Activated CD8-positive, alpha-beta memory T cell treated with anti-CD3 and anti-CD28 coated beads for 4 hours (primary cell): ENCODE measurements at places on chromosomes 4 and X.

DNA sequence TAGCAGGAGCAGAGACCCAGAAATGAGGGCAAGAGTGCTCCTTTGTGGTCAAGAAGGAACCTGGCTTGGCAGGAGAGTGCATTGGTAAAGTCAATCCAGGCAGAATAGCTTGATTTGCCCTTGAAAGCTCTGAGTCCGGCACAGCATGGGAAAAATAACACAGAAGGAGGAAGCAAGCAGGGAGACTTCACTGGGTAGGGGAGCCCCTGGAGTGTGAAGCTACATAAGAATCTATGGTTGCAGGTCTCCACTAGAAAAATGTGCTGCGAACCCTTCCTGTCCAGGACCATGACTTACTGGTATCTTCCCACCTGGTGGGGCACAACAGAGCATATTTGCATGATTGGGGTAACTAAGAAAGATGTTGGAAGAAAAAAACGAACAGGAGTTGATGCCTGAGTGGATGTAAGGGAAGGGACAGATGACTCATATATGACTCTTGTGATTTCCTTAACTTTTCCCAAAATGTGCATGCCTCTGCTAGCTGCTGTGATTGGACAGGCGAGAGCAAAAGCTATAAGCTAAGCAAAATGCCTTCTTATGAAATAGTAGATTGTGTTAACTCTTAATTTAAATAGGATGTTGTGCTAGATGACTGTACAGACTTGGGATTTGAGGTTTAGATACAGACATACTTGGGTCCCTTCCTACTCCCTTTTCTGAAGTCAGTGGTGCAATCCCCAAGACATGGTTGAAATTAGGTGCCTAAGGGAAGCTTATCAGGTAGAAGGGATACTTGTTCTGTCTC is 3.3 kb downstream of the IL13RA1 start:
- no peak for DNase-seq

GRCh38 chrX:63765712-63766111 is 19.3 kb downstream of the ARHGEF9 start:
- no peak for DNase-seq

- DNase-seq = no peak
Observed at GRCh38 chrX:82127228-82128123, 925.6 kb downstream of the SH3BGRL start.

- no peak for DNase-seq
Observed at GRCh38 chrX:139724626-139725025, 16.7 kb upstream of the MCF2 start.

DNA sequence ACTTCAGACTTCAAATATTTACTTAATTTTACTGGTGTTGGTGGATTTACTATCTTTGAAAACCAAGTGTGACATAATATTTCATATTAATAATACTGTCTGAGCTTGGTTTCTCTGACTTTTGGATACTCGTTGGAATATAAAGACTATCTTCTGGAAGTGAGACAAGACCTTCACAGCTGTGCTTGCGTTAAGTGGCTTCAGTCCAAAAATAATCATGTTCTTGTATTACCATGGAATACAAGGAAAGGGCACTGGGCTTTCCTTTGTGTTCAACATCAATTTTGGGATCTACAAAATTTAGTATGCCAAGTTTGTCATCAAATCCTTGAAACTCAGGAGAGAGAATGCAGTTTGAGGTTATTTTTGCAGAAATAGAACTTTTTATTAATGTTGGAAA is 712.4 kb upstream of the LCORL start:
- DNase-seq = no peak

- DNase-seq = no peak
Observed at GRCh38 chr4:111556851-111557250, 588.4 kb upstream of the FAM241A start.

DNA sequence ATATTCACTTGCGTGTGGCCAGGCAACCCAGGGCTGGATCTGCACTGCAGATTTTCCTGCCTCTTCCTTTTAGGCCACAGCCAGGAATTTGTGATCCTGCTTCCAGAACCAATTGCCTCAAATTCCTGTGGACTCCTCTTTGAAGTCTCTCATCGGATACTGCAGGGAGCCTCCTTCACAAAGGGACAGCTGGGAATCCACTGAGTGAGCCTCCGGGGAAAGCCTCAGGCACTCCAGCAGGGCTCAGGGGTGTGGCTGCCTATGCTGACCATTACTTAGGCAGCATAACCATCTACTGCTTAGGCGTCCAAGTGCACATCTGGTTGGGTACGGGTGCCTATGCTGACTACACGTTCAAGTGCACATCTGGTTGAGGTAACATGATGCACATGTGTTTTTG is 321.5 kb downstream of the NLGN4X start:
- no peak for DNase-seq

GRCh38 chr4:2186133-2186864 is 55.6 kb downstream of the HAUS3 start:
- no peak for DNase-seq

DNA sequence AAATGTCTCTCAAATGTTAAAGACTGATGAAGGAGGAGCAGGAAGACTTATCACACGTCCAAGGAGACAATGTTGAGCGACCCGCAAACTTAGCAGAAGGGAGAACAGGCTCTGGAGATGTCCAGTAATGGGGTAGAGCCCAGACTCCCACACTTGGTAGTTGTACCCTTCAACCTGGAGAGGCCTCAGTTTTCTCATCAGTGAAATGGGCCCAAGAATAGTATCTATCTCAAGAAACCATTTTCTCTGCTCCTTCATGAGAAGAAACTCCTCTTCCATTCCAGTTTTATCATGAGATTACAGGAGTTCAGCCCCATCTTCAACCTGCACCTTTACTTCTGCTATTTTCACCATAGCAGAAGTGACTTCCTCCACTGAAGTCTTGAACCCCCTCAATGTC is 169.9 kb downstream of the DHRSX start:
- no peak for DNase-seq

DNA sequence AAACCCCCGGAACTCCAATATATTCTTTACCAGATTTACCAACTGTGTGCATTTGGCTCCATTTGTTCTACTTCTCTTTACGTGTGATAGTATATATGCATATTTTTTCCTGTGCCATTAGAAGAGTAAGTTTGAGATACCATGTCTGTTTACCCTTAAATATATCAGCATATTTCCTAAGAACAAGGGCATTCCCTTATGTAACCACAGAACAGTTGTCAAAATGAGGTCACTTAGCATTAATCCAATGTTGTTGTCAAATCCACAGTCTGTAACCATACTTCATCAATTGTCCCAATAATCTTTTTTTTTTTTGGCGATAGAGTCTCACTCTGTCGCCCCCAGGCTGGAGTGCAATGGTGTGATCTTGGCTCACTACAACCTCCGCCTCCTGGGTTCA is 55.2 kb downstream of the TBC1D14 start:
- no peak for DNase-seq

DNA sequence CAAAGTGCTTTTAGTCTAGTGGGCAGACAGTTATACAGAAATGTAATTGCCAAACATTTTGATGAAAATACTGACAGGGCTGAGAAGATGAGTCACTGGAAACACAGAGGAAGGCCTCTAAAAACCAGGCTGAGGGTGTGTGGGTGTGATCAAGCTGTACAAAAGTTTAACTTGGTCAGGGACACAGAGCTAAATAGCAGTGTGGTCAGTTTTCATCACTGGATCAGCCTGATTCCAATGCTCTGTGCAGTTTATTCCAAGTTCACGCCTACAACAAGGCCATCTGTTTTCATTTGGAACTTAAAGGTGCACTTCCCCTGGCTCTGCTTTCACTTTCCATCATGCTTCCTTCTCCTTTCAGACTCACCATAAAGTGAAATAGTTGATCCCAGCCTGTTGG is 10.6 kb downstream of the CENPVL3 start:
- DNase-seq = no peak

GRCh38 chr4:41696131-41696530 is 52.4 kb downstream of the PHOX2B start:
- DNase-seq = no peak

- DNase-seq = no peak
Observed at GRCh38 chr4:114654592-114654991, 56.0 kb downstream of the UGT8 start.

DNA sequence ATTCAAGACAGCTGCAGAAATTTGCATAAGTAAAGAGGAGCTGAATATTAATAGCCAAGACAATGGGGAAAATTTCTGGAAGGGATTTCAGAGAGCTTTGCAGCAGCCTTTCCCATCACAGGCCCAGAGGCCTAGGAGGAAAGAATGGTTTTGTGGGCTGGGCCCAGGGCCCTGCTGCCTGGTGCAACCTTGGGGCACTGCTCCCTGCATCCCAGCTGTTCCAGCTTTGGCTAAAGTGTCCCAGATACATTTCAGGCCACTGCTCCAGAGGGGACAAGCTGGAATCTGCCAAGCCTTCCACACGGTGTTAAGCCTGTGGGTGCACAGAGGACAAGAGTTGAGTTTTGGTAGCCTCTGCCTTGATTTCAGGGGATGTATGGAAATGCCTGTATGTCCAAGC is 185.6 kb upstream of the SFRP2 start:
- DNase-seq = no peak

DNA sequence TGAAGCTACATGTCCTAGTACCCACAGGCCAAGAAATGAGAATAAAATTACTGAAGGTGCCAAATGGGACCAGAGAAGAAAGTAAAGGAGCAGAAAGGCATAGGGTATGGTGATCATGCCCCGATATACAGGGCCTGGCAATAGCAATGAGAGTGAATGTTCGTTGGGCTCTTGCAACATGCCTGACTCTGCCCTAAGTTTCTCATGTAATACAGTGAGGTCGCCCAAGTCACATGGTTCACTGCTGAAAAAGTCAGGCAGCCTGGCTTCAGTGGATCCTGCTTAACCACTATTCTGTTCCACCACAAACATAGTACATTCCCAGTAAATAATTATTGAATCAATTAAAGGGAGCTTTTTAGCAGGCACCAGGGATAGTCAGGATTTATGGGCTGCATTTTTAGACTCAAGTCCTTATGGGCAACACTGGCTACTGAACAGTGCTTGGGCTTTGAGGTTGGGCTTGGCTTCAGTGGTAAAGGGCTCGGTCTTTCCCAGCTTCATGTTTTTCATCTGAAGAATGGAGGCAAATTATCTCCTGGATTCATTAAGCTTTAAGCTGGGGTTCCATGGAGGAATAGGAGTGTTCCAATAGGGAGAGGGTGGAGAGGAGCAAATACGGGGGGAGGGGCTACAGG is 67.1 kb upstream of the ZNF518B start:
- no peak for DNase-seq

DNA sequence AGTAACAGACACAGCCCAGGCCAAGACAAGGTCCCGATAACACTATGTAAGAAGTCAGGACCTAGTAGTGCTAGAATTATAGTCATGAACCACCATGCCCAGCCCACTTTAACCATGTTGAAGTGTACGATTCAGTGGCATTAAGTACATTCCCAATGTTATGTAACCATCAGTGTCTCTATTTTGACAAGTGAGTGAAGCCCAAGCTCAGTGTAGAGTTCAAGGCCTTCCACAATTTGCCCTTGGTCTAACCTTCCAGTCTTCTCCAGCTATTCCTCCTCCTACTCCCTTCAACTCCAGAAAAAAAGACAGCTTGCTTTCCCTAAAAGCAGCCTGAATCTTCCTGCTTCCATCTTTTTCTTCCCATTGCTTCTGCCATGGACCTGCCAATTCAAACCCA is 31.5 kb downstream of the LIAS start:
- no peak for DNase-seq

- DNase-seq = no peak
Observed at GRCh38 chr4:13543032-13543838, 1.1 kb downstream of the NKX3-2 start.

DNA sequence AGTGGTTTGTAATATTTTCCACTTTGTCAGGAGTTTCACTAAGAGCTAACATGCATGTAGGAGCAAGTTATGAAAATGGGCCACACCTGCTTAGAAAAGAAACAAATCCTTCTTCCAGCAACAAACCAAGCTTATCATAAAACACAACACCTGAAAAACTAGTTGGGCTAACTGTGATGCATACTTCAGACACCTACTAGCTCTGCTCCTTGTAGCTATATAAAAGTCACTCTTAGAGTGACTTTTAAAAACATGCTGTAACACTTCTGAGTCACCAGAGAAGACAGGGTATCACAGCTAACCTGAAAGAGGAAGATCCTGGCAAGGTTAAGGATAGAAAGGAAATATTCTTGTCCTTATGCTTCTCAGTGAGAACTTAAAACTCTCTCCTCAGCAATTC is 3.6 kb upstream of the SLAIN2 start:
- no peak for DNase-seq

GRCh38 chr4:129322920-129323319 is 227.0 kb downstream of the C4orf33 start:
- no peak for DNase-seq

DNA sequence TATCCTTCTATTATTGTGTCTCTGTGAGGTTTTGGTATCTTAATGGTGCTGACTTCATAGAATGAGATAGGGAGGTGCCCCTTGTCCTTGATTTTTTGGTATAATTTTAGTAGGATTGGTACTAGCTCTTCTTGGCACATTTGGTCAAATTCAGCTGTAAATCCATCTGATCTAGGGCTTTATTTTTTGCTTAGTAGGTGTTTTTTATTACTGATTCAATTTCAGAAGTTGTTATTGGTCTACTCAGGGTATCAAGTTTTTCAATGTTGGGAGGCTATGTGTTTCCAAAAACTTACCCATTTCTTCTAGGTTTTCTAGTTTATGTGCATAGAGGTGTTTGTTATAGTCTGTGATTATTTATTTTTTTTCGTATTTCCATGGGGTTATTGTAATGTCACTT is 103.3 kb downstream of the SH3BGRL start:
- no peak for DNase-seq

DNA sequence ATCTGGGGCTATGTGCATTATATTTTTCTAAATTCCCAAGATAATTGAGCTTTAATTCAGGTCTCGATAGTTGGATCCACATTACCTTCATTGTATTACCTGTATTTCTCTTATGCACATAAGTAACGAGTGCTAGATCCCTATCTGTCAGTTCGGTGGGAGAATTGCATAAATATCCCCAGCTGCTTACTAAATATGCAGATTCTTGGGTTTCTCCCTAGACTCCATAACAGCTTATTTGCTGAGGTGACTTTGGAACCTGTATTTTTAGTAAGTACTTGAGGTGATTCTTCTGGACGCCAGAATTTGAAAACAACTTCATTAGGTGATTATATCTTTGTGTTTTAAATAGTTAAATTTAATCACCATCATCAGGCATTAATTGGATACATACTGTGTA is 15.0 kb downstream of the UGT8 start:
- DNase-seq = no peak
